ENCODE measurements at places on chromosomes 5 and 9.

- DNase-seq = no peak
Observed at GRCh38 chr9:75505654-75506053, 384.8 kb upstream of the PCSK5 start.

GRCh38 chr9:29714860-29715259 lies 2141.6 kb upstream of the C9orf72 start:
- no peak for DNase-seq

- DNase-seq = no peak
Observed at GRCh38 chr9:105359892-105360291, 87.9 kb upstream of the FSD1L start.

- DNase-seq = no peak
Observed at GRCh38 chr9:131490514-131490913, 12.2 kb upstream of the POMT1 start.

DNA sequence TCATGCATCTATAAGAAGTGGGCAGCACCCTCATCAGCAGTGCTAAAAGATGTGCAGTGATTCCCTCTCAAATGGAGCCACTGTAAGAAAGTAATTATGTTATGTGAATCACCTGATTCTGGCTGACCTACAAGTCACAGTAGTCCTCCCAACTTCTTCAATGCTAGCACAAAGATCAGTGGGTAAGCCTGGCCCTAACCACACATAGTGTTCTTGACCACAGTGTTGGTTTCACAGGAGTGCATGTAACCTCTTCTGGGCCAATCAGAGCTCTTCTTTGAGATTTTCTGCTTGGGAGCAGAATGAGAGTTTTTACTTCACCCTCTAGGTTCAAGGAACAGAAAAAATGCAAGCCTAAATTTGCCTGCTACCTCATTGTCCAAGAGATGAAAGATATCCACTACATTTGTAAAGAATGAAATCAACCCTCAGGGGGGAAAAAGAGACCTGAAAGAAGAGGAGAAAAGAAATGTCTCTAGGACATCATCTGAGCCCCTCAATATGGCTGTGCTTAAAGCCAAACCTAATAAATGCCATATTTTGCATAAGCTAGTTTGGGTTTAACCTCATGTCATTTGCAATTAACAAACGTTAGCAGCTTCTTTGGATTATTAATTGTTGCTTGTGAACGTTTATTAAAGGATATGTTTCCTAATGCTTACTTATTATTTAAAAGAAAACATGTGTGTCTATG lies 65.3 kb upstream of the ADRB2 start:
- no peak for DNase-seq

- no peak for DNase-seq
Observed at GRCh38 chr9:99445371-99445891, 223.3 kb downstream of the SEC61B start.

All from B cell (primary cell).